Left hindlimb (tissue), 1 donor: ENCODE measurements at places on chromosomes 16 and 17.

DNA sequence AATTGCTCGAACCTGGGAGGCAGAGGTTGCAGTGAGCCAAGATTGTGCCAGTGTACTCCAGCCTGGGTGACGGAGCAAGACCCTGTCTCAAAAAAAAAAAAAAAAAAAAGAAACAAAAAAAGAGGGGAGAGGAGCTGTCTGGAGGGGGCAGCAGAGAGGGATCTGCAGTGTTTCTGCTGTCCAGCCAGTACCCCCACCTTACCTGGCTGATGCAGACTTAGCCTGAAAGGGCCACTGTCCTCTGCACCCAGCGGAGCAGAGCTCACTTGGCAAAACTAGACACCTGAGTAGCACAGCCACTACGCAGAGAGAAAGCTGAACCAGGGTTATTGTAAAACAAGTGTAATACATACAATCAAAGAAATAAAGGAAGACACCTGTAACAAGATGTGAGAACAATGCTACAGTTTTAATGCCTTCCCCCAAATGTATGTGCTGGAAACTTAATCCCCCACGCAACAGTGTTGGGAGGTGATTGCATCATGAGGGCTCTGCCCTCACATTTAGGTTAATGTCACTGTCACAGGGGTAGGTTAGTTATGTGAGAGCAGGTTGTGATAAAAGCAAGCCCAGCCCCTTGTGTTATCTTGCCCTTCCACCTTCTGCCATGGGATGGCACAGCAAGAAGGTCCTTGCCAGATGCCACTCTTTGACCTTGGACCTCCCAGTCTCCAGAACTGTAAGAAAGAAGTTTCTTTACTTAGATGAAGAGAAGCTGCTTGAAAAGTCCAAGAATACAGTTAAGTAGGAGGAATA, 211.2 kb downstream of the RPTOR start:
- DNase-seq = no peak

DNA sequence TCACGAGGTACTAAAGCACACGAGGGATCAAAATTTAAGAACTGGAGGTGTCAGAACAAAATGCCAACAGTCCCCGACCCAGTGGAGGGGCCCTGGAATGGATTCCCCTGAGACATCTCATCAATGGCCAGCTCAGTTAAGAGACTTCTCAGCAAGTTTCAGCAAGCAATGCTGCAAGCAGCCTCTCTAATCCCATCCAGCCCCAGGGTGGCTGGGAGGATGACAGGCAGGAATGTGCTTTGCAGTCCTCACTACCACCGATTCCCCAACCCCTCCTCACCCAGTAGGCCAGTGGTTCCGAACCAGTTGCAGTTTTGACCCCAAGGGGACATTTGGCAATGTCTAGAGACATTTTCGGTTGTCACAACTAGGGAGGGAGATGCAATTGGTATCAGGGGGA, 8.7 kb downstream of the GPRC5B start:
- DNase-seq = no peak

DNA sequence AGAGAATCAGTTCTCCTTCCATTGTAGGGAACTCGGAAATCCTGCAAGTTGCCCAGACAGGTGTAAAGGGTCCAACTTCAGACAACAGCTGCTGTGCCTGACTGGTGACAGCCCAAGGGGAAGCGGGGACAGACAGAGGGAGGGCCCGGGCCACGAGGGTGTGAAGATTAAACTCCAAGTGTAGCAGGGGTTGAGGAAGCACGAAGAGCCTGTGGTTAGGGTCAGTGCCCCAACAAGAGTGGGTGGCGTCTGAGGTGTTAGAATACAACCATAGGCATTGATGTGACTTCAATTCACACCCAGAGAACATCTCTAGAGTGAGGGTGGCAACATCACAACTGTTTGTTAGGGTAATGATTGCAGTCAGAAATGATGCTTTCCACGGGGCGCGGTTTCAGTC, 39.1 kb downstream of the ASPA start:
- DNase-seq = no peak

DNA sequence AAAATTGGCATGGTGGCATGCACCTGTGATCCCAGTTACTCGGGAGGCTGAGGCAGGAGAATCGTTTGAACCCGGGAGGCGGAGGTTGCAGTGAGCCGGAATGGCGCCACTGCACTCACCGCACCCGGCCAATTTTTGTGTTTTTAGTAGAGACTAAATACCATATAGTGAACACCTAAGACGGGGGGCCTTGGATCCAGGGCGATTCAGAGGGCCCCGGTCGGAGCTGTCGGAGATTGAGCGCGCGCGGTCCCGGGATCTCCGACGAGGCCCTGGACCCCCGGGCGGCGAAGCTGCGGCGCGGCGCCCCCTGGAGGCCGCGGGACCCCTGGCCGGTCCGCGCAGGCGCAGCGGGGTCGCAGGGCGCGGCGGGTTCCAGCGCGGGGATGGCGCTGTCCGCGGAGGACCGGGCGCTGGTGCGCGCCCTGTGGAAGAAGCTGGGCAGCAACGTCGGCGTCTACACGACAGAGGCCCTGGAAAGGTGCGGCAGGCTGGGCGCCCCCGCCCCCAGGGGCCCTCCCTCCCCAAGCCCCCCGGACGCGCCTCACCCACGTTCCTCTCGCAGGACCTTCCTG, at the start of gene HBQ1:
Gene HBQ1, plus strand, starts transcription at position 359 of the 575 bp plus-strand sequence. Its CDS starts 28 bp downstream, at position 387.
- DNase-seq = no peak
